Activated CD4-positive, alpha-beta T cell treated with anti-CD3 and anti-CD28 coated beads for 1 hour (primary cell): ENCODE measurements at places on chromosomes 3 and 15.

- DNase-seq = no peak
These were observed 25.5 kb downstream of the SLC35A5 start for GRCh38 chr3:112587336-112587735.

GRCh38 chr3:100968932-100969906, 24.0 kb downstream of the ABI3BP start:
- no peak for DNase-seq

DNA sequence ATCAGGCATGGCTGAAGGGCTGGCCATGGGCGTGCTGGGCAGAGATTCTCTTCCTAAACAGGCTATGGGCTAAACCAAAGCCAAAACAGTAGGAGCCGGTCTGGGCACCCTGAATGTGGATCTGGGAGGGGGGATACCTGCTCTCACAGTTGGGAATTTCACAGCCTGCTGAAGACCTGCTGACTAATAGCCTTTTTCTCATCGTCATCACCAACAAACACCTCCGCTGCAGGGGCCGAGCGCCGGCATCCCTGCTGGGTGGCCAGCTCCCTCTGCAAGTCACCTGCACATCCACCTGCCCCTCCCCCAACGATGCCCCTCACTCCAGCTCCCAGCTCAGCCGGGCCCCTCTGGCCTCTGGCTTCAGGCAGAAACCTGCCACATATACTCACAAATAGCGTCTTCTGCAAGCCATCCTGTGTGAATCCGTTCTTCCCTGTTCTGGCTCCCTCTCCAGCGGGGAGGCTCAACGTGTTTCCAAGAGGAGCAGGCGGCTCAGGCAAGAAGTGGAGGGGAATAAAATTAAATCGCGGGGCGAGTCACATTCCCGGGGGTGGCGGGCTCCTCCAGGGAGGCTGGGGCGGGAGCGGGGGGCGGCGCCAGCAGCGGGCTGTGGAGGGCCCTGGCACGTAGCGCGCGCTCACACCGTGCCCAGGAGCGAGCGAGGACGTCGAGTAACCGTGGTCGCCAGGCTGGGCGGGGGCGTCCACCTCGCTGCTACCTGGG, 466 bp downstream of the IQSEC1 start:
- no peak for DNase-seq

GRCh38 chr3:39138804-39139415, 14.5 kb downstream of the CSRNP1 start:
- no peak for DNase-seq

- no peak for DNase-seq
These were observed 658.8 kb downstream of the EDEM1 start for GRCh38 chr3:5846261-5846660.

- no peak for DNase-seq
These were observed 1.4 kb upstream of the HCN4 start for GRCh38 chr15:73370151-73370550.

DNA sequence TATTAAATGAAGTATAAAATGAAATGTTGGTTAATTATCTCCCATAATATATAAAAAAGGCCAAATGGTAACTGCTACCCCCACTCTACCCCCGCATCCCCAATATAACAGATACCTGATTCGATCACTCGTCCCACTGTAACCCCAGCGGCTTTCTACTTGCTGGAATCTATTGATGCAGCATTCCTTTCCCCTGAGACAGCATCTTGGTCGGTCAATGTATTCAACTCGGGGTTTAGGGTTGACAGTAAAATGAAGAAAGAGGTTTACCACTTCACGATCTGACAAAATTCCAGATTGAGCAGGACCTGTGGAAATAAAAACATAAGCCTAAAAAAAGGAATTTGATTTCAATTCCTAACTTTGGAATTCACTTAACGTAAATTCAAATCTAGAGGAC, 18.6 kb upstream of the C15orf40 start:
- no peak for DNase-seq

GRCh38 chr15:36632226-36632625, 52.8 kb downstream of the CDIN1 start:
- DNase-seq = no peak

- DNase-seq = no peak
These were observed 72.9 kb upstream of the NDN start for GRCh38 chr15:23760024-23760423.

GRCh38 chr3:86793786-86794185, 197.2 kb downstream of the VGLL3 start:
- no peak for DNase-seq

DNA sequence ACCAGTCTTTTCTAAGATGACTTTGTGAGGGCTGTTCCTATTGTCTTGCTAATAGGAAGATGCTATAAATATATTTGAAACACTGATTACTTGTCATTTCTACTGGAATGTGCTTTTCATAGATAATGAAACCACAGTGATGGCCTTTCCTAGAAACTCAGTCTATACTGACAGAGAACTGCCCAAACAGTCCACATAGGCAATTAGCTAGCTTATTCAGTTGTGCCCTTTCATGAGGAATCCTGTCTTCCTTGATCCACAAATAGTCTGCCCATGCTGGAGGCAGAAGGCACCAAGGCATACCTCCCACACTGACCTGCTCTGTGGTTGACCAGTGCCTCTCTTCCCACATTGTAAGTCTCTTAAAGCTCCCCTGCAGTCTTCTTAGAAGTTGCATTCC, 135.9 kb downstream of the CMSS1 start:
- no peak for DNase-seq

DNA sequence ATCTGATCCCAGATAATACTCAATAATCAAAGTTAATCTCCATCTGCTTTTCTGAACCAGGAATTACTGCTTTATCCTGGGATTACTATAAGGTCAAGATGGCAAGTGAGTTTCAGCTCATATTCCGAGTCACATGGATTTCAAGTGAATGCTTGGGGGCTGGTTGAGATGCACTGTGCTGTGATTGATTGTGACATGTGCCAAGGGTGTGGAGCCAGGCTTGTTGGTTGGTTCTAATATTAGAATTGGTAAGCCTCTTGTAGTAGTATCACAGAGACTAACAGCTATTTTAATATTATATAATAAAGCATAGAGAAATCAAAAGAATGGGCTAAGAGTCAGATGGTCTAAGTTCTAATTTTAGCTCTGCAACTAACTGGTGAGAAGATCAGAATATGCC, 74.2 kb upstream of the ICE2 start:
- DNase-seq = no peak

DNA sequence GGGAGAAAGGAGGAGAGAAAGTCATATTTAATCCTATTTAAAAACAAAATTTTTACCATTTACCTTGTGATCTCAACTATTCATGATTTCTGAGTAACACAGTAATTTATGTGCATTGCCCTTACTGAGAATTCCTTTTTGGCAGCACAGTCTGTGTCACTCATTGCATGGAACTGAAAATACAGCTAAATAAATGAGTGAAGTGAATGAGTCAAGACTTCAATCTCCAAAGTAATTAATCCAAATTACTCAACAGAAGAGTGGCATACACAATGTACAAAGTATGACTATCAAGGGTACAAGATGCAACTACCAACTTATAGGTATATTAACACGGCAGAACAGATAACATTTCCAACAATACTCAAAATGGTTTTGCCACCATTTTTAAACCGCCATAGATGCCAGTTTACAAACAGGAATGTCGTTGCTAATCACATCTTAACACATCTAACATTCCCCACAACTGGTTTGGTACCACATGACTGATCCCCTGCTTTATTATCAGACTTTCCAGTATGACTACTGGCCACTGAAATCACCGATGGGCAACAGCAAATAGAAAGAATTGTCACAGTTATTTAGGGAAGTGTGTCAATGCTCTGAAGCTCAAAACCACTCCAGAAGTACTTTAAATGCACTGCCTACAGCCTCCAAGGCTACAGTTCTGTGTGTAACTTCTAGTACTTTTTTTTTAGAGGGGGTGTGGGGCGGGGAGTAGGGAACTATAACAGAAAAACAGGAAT, 410.4 kb downstream of the SHQ1 start:
- DNase-seq = no peak

GRCh38 chr3:149115114-149115513, 14.3 kb upstream of the HPS3 start:
- no peak for DNase-seq

- DNase-seq = no peak
These were observed at the start of gene FOXB1 for GRCh38 chr15:60004009-60004845. FOXB1 (plus strand) TSS chr15:60004311; CDS start chr15:60004964, 653 bp downstream.

- DNase-seq = no peak
These were observed 106.2 kb upstream of the THBS1 start for GRCh38 chr15:39474657-39475056.

DNA sequence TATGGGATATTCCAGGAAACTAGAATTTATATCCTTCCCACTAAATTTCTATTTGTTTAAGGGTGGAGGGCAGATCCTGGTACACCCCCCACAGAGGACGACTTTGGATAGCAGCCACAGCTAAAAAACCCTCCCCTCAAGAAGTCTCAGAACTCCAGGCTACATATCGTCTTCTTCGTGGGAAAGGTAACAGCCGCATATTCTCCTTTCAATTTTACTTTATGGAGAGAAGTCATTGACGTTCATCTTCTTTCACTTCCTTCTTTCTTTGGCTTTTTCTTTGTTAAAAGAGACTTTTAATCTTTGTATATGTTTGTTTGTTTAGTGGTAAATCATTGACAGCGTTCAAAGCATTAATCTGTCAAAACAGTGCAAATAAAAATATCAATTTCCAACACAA, 36.3 kb downstream of the TRIP4 start:
- DNase-seq = no peak

- DNase-seq = no peak
These were observed 603.4 kb downstream of the FOXP1 start for GRCh38 chr3:70979983-70980645.

DNA sequence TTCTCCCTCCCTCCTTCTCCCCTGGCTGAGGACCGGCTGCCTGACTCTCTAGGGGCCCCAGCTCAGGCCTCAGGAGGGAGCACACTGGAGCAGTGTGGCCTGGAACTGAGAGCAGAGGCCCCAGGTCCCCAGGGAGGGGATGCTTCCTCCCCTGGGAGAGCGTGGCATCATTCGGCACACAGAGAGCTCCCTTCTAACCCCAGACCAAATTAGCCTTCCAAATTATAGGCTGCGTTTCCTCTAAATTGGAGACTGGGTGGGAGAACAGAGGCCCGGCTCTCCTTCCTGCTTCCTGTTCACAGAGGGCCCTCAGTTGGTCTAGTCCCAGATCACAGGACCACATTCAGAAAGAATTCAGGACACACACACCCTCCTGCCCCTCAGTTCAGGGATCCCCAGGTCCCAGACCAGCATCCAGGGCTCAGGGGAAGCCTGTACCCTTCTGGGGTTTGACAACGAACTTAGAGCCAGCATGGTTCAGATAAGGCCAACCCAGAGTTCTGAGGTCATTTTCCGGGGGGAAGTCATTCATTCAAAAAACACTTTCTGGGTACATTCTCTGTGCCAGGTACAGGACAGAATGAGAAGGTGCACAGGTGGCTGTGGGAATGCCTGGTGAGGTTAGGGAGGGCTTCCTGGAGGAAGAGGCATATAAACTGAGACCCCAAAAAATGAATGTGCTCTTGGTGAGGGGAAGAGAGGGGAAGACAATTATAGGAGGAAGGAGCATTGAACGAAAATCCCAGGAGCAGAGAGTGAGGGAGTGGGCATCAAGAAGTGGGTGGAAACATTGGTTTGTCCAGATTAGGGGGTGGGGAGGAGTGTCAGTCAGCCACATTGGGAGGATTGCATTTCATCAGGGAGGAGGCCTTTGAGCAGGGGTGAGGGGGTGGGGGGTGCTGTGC, 28.4 kb upstream of the RPL29 start:
- no peak for DNase-seq

GRCh38 chr3:153835540-153835939, 285.6 kb upstream of the ARHGEF26 start:
- no peak for DNase-seq
